Stimulated activated CD4-positive, alpha-beta T cell treated with anti-CD3 and anti-CD28 coated beads, Interleukin-1b, Interleukin-23, amount 100 ng/mL, for 1 hour (primary cell): ENCODE measurements at places on chromosomes 4 and X.

DNA sequence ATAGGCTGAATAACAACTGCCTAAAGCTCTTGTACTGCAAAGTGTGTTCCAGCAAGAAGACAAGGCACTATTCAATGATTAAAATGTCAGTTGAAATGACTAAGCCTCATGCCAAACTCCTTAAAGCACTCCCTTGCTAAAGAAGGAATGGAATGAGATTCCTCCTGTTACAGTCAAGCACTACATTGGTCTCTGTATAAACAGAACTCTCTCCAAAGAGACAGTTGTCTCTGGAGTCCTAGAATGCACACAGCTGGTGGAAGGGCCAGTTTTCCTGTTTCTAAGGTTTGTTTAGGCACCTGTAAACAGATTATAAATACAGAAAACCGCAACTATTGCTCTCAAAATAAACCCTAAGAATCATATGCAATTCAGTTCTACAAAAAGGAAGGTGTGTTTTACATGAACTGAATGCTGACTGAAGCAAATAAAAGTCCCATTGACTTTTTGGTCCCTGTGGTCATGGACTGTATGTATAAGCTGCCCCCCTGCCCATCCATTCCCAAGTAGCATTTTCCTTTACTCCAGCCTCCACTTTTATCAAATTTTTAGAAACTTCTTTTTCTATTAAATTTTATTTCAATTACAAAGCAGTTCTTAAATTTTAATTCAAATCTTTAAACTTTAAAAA lies 47.0 kb downstream of the FAT1 start:
- DNase-seq = no peak

DNA sequence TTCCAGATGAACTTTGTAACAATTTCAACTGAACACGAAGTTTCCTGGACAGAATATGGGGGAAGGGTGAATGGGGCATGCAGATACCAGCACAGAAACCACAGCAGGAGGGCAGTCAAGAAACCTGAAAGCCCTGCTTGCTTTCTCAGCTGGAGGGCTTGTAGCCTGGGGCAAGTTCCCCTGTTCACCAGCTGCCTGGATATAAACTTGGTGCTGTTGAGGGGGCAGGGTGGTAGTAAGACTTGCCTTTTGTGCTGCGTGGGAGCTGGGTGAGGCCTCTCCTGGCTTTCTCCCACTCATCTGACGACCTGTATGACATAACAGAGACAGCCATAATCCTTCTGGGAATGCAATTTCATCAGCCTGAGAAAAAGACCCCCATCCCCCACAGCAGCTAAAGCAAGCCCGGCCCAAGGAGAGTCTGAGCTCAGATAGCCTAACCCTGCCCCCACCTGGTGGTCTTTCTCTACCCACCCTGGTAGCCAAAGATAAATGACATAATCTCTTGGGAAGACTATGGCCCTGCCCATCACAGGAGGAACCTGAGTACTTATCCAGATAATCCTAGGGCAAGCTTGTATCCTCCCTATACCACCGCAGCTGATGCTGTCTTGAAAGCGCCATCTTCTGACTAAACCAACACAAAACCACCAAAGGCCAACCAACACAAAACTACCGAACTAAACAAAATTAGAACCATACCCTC lies 234.3 kb downstream of the LAS1L start:
- no peak for DNase-seq

- DNase-seq = no peak
Observed at GRCh38 chr4:85268961-85269360, 206.0 kb upstream of the ARHGAP24 start.

- no peak for DNase-seq
Observed at GRCh38 chrX:11611965-11612364, 53.8 kb downstream of the ARHGAP6 start.

DNA sequence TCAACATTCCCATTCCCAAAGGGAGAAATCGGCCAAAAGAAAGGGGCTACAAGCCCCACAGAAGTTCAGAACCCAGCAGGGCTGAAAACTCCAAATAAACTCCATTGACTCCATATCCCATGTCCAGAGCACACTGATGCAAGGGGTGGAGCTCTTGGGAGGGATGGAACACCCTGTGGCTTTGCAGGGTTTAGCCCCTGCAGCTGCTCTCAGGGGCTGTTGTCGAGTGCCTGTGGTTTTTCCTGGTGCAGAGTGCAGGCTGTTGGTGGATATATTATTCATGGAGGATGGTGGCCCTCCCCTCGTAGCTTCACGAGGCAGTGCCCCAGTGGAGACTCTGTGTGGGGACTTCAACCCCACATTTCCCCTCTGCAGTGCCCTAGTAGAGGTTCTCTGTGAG lies 53.7 kb downstream of the PDGFRA start:
- DNase-seq = no peak

DNA sequence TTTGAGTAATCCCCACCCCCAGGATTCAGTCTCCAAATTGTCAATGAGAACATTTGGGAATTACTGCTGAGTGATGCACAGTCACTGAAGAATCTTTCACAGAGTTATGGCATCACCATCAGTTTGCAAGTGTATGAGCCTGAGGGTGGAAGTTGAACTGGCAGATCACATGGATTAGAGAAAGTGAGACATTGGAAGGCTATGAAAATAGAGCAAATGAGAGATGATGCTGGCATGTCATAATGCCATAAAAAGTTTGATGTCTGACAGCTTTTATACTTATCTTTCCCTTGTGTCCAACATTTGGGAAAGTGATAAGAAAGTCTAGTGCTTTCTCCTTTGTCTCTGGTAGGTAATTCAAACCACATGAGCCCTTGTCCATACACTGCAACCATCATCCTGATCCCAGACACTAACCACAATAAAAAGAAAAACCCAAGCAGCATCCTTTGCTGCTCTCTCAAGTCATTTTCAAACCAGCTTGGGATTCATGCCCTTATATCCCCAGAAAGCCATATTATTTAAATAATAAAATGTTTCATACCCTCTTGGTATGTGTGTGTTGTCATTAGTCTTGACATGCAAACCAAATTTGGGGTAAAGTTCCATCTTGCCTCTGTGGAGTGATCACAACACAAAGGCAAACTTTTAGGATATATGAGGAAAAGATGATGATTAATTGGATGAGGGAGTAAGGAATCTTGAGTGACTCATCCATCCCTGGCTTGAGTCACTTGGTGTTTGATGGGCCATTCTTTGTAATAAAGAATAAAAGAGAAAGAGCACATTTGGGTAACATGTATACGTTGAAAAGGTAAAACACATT lies 438.9 kb downstream of the GRXCR1 start:
- DNase-seq = no peak

DNA sequence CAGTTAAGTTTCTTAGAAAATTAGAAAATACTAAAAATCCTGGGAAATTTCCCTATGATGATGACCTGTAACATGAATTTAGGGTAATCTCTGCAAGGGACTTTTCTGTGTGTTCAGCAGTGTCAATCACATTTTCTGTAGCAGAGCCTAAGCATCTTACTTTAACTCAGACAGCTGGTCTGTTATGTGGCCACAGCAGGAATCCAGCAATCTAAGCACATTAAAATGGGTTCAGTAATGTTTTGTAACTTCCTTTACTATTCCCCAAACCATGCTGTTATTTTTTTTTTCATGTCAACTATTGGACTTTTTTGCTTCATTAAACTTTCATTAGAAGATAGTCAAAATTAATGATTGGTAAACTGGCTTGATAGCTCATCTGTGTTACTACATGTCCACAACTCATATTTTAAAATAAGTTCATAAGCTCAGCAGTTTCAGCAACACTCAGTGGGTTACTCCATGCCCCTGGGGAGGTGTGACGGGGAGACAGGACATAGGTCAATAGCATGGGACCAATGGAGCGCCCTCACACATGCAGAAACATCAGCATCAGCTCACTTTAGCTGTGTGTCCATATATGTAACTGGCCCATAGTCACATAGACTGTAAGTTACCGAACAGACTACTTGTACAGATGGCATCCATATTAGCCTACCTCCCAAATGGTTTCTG lies 168.0 kb upstream of the PACRGL start:
- DNase-seq = no peak
